ENCODE measurements at places on chromosomes 5 and 9.

- no peak for DNase-seq
Observed at GRCh38 chr9:121766081-121766683, 114.7 kb downstream of the DAB2IP start.

DNA sequence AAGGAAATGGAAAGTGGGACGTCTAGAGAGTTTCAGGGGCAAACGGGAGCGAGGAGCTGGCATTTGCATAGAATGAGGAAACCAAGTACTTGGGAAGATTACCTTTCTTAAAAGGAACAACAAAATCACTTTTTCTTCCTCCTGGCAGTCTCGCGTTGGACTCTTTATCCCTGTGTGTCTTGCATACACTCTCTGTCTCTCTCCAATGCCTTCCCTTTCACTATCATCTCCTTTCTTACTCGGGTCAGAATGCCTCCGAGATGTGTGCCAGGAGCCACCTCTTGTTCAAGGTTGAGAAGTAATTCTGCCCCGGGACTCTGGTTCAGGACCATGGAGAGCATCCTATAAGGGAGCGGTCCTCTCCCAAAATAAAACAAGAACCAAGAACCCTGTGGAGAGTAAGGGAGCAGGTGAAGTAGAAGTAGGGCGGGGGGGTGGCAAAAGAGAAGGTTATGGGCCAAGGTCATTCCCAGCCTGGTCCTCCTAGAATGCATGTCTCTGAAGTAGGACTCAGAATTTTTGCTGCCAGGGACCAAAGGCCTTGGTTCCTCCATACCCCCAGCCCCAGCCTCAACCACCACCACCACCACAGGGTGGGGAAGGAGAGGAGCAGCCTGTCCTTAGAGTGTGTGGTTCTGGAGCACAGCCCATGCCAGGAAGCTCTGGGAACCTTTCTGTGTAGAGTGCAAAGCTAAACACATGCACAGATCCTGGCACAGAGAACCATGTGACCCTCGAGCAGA lies 72.1 kb upstream of the ARAP3 start:
- no peak for DNase-seq

DNA sequence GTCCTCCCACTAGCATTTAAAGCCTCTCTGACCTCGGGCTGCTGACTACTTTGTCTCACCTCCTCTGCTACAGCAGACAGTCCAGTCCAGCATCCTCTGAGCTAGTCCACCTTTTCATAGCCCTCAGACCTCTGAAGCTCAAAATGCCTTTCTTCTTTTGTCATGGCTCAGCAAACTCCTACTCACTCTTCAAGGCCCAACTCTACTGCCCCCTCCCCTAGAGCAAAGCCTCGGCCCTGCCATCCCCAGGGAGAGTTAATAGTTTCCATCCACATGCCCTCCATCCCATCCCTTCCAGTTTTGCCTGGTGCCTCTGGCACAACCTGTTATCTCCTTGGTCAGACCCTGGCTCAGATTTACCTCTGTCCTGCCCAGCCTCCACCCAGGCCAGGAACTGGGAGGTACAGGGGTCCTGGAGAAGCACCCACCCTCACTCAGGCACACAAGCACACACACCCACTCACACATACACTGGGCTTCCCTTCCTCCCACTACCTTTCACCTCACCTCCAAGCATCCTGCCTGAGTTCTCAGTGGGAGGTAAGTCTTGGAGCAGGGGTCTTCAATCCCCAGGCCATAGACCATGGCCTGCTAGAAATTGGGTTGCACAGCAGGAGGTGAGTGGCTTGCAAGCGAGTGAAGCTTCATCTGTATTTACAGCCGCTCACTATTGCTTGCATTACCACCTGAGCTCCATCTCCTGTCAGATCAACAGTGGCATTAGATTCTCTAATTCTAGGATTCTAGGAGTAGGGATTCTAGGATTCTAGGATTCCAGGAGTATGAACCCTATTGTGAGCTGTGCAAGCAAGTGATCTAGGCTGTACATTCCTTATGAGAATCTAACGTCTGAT lies 18.1 kb downstream of the PDLIM4 start:
- no peak for DNase-seq

GRCh38 chr5:6143523-6143922 lies 234.8 kb downstream of the MED10 start:
- no peak for DNase-seq

DNA sequence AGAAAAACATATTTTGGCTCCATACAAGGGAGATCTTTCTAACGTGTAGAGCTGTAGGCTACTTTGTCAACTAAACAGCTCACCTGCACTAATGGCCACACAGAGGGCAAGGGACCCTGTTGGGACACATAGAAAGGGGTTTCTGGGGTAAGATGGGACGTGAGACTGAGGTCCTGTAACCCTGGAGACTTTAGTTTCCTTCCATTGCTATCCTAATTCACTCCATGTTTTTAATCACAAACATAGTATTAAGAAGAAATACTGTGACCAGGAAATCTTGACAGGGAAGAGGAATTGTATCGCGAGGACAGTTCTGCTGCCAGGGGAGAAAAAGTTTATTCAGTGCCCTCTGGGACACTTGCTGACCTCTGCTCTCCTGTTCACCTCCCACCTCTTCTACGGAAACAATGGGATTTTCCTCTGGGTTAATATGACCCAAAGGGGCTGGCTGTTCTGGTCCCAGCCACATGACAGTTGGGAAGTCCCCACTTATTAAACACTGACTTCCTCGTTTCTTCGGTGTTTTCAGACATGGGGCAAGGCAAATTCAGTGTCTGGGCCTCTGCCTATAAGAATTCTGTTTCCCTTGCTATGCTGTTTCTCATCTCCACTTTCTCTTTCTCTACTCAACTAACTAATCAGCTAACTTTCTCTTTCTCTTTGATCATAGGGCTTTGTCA lies 106.9 kb upstream of the SEMA6A start:
- no peak for DNase-seq

DNA sequence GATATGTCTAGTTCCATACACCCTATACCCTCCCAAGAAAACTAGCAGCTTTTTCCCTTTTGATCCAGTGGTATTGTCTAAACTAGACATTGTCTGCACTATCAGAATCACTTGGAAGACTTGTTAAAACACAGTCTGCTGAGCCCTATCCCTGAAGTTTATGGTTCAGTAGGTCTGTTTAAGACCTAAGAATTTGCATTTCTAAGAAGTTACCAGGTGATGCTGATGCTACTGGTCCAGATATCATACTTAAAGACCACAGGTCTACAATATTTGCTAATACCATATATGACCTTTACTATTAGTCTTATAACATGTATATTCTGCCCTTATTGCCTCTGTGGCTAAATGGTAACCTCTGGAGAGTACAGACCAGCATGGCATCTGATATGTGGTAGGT lies 23.3 kb downstream of the SKIC3 start:
- DNase-seq = no peak

GRCh38 chr9:15135164-15135792 lies 171.7 kb downstream of the TTC39B start:
- peak; percentile 10 for DNase-seq

DNA sequence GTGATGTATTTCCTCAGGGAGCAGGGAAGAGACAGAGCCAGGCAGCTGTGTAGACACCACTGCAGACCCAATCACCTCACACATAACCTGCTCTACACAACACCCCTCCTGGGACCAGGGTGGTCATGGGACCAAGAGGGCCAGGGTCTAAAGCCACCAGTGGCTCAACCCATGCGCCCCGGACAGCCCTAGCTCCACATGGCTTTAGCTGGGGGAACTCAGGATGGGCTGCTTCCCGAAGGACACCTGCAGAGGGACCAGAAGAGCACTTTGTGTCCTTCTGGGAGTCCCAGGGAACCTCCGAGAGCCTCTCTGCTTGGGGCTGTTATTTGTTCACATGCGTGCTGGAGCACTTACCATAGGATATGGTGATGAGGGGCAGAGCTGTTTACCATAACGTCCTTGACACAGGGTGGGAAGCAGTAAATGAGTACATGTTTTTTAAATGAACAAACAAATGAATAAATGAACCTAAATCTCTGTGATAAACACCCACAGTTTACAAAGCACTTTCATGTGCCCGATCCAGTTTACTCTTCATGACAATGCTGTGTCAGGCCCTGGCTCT lies 12.3 kb downstream of the SEPTIN8 start:
- DNase-seq = no peak

Data from CD4-positive, alpha-beta T cell treated with Interleukin-1 beta for 1 hour (primary cell).